ENCODE measurements at places on chromosomes 12 and 14.

GRCh38 chr14:39267608-39268005, 33.9 kb downstream of the MIA2 start:
- DNase-seq: no peak

DNA sequence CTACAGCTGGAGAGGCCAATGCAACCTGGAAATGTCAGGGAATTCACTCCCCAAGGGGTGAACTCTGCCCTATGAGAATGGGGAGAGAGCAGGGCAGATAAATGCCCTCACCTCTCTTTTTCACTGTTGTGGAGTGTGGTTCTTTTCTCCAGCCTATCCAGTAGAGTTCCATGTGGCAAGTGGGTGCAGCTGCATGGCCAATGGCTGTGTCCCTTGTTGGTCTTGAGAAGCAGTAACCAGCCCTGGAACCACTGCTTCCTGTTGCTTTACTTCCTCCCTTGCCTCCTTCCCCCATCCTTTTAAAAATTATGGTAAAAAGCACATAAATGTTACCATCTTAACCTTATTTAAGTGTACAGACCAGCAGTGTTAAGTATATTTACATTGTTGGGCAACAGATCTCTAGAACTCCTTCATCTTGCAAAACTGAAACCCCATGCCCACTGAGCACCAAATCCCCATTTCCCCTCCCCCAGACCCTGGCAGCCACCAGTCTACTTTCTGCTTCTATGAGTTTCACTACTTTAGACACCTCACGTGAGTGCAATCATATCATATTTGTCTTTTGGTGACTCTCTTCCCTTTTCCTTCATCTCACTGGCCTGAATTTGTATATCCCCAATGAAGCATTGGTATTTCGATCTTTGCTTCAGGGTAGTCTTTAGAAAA, 77.0 kb upstream of the GRIP1 start:
- no peak for DNase-seq

- DNase-seq: no peak
Observed at GRCh38 chr12:10719482-10719881, 3.6 kb downstream of the YBX3 start.

DNA sequence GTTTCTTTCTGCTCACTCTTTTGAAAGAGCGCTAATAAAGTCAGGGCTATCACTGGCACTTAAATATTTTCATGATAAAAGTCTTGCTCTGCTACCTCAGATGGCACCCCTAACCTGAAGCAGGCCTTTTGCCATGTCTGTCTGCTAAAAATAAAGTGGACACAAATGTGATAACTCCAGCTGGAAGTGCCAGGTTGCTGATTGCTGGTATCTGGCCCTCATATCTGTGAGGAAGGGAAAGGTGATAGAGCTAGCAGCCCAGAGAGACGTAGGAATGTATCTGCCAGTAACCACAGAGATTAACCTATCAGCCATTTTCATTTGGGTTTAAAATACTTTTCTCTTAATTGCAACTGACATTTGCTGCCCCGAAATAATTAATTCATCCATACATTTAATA, 127.9 kb downstream of the GRIN2B start:
- DNase-seq: no peak

DNA sequence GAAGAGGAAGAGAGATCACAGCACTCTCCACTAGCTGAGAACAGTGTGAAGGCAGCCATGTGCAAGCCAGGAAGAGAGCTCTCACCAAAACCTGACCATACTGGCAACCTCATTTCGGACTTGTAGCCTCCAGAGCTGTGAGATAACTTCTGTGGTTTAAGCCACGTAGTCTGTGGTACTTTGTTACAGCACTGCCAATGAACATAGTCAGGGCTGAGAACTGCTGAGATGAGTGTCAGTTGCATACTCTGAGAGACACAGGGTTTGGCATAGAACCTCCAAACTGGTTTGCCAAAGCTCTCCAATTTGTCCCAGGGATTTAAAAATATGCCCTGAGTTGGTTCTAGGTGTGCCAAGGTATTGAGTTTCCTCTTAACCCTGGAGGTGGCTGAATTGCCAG, 218.6 kb downstream of the ATP23 start:
- no peak for DNase-seq

- DNase-seq: peak; percentile 30
Observed at GRCh38 chr14:36647824-36648753, 13.6 kb upstream of the PAX9 start.

- DNase-seq: no peak
Observed at GRCh38 chr12:105231396-105231795, 4.6 kb downstream of the APPL2 start.

DNA sequence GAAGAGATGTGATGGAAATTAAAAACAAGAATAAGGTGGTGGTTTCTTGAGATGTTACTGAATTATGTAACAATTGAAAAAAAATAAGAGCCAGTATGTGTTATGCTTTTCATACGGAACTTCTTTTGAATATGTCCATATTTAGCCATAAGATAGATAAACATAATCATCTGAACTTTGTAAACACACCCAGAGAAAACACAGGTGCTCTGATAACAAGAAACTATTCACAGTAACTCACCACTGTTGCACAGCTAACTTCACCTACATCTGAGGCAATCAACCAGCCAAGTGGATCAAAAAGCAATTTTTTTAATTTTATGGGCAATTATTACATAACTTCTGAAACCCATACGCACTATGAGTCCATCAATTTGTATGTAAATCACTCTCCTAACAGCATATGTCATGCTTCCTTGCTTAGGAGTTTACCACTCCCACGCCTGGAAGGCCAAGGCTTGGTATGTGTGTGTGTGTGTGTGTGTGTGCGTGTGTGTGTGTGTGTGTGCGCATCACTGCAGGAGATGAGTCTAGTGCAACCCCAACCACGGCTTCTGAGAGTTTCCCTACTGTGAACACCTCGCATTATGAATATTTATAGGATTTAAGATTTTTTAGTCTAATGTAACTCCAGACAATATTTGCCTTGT, 443.4 kb downstream of the BCAT1 start:
- no peak for DNase-seq

- no peak for DNase-seq
Observed at GRCh38 chr12:47824198-47824597, 4.5 kb upstream of the HDAC7 start.

DNA sequence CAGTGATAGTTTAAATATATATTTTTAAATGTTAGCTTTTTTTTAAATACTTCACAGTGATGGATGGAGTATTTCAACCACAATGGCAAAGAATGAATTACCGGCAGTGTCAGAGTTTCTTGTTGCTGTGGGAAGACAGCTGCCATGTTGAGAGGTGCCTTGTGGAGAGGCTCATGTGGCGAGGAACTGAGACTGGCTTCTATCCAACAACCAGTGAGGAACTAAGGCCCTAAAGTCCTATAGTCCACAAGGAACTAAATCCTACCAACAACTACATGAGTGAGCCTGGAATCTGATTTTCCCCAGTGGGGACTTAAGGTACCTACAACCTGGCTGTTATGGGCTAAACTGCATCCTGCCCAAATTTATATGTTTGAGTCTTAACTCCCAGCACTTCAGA, 220.2 kb upstream of the PLEKHG7 start:
- no peak for DNase-seq

DNA sequence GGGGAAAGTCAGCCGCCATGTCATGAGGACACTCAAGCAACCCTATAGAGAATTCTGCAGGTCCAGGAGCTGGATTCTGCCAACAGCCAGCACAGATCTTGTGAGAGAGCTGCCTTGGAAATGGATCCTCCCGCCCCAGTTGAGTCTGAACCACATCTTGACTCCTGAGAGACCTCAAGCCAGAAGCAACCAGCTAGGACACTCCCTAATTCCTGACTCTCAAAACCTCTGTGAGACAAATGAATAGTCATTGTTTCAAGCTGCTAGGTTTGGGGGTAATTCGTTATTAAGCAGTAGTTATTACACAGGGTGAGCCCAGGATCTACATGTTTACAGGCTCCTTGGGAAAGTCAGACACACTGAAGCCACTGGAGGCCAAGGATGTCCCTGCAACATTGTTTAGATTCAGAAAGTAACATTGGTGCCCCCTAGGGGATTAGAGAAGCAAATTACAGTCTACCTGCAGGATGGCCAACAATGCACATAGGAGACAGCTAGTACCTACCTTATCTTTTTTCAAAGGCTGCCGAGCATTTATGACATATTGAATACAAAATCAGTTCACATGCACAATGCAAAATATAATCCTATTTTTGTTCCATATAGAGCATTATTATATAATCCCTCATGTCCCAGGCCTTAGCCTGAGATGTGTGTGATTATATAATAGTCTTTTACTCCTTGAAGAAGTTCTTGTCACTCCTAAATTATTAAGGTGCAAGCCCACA, 57.9 kb upstream of the FICD start:
- peak; percentile 28 for DNase-seq

- DNase-seq: no peak
Observed at GRCh38 chr12:42617622-42618021, 28.1 kb upstream of the PRICKLE1 start.

DNA sequence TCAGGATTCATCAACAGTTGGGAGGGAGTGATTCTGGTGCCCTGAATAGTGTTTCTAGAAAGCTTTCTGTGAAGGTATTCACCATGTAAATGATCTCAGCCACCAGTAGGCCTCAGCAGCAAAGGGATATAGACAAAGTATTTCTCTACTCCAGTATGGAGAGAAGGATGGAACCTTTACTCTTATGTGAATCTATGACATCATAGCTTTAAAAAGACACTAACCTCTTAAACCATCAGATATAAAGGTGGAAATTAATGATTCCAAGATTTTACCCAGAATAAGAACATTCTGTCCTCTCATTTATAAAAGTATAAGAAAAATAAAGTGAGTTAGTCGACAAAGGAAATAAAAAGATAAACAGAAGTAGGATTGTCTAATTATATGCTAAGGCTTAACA, 4.6 kb downstream of the GPR65 start:
- no peak for DNase-seq

- no peak for DNase-seq
Observed at GRCh38 chr14:100080206-100080605, 15.0 kb downstream of the EVL start.

DNA sequence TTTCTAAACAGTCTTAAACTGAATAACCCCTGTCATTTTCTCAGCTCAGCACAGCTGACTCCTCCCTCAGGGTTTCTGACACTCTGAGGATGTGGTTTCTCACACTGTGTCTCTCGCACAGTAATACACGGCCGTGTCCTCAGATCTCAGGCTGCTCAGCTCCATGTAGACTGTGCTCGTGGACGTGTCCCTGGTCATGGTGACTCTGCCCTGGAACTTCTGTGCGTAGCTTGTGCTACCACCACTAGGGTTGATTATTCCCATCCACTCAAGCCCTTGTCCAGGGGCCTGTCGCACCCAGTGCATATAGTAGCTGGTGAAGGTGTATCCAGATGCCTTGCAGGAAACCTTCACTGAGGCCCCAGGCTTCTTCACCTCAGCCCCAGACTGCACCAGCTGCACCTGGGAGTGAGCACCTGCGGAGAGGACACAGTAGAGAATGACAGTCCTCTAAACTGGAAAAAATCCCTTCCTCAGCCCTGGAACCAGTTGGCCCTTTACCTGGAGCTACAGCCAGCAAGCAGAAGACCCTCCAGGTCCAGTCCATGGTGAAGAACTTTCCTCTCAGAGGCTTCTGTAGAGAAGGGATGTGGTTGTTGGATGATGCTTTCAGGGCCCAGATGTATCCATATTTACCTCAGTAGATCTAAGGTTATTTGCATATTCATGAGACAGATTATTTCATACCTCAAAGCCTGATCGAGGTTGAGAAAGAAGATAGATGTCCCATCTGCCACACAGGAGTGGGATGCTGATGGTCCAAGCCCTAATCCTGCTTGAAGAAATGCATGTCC, 984.8 kb downstream of the TMEM121 start:
- DNase-seq: no peak

- DNase-seq: no peak
Observed at GRCh38 chr12:57048423-57049118, 1.4 kb downstream of the MYO1A start.

- no peak for DNase-seq
Observed at GRCh38 chr12:131536766-131537165, 174.1 kb upstream of the SFSWAP start.

GRCh38 chr12:68240079-68240478, 13.3 kb downstream of the IL22 start:
- DNase-seq: no peak

DNA sequence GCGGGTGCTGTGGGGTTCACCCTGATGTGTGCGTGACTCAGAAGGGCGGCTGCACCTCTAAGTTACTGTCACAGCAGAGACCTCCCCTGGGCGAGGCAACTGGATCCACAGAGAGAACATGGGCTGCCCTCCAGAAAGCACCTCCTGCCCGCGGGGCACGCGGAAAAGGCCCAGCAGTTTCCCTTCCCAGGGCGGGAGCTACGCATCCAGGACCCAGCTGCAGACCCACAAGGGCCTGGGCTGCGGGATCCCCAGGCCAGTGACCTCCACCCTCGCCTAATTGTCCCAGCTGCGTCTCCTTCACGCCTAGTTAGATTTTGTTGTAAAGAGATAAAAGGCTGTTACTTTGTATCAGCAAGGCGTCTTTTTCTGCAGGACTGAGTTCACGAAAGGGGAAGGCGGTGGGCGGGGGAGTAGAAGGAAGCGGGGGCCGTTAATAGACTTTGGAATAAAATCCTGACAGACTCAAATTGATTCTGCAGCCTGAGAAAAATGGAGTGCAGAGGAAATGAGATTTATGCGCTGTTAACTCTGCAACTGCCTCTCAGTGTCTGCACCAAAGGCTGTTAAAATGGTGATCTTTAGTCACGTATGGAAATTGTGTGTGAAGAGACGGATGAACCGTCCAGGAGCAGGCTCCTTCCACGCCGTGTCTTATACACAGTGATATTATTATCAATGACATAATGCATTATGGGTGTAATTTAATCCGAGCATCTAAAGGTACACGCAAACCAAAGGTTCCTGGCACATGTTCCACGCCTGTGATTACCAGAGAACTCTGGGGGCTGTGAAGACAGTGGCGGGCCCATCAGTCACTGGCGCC, 65.9 kb upstream of the FBRSL1 start:
- DNase-seq: no peak

DNA sequence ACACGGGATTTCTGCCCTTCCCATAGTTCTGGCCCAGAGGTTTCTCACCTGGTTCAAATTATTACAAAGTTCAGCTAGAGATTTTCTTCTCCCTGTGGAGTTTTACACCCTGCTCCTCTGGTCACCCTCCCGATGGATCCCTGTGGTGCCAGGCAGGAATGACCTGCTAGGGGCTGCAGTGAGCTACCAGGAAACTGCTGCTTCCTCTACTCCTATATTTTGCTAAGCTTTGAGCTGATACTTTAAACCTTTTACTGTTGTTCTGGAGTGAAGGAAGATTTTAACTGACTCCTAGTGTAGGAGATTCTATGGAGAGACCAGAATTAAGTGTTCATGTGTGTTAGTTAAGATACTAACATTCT, 30.4 kb upstream of the LRIG3 start:
- no peak for DNase-seq

DNA sequence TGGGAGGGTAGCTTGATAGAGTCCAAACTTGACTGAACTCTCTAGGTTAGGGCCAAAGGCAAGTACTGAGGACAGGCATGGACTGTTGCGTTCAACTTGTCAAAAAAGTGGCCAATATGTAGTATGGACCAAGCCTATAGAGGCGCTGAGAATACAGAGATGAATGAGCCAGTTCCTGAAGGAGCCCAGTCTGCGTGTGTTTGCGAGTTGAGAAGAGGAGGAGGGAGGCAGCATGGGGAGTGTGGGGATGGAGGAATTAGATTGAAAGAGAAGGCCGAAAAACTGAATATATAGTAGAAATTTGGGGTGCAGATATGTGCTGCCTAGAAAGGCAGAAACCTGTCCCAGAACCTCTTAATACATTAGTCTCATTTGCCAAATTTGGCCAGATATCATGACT, 412.4 kb downstream of the PCNX1 start:
- peak; percentile 28 for DNase-seq

GRCh38 chr12:65657635-65658034, 166.6 kb upstream of the HMGA2 start:
- no peak for DNase-seq

Measured in DMS153 (cell line).